Suppressor macrophage (primary cell): ENCODE measurements at places on chromosomes 4 and X.

DNA sequence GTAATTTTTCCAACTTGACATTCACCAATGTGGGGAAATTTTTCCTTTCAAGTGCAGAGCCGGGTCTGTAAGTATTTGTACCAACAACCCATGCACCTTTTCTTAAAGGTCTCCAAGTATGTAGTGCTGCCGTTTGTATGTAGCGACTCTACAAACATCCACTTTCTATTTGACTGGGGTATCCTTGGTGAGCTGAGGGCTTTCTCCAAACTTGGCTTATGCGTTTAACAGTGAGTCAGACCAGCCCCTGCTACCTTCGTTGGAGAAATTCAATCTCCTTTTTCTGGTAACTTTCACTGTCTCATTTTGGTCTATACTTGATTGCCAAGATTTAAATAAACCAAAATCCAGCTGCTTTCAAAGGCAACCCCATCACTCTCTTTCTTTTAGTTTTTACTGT, 34.9 kb downstream of the MGST2 start:
- no peak for DNase-seq

DNA sequence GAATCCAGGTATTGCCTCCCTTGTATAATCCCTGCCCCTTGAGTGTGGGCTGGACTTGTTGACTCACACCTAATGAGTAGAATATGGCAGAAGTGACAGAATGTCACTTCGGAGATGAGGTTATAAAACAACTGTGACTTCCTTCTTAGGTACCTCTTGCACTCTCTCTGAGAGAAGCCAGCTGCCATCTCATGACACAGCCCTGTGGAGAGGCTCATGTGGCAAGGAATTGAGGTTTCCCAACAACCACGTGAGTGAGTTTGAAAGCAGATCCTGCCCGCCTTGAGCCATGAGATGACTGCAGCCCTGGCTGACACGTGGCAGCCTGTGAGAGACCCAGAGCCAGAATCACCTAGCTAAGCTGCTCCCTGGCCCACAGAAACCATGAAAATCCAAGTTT, 13.5 kb downstream of the ASB11 start:
- DNase-seq = peak; percentile 90

DNA sequence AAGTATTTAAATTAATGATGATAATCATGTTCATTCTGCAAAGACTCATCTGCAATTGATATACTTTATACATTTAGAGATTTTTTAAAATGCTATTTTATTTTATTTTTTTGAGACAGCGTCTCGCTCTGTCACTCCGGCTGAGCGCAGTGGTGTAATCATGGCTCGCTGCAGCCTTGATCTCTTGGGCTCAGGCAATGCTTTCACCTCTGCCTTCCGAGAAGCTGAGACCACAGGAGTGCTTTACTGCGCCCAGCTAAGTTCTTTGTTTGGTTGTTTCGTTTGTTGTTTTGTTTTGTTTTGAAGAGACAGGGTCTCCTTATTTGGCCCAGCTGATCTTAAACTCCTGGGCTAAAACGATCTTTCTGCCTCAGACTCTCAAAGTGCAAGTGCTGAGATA, 1541.0 kb downstream of the PCDH7 start:
- no peak for DNase-seq

GRCh38 chr4:67035986-67036385, 509.3 kb downstream of the CENPC start:
- DNase-seq = no peak

GRCh38 chrX:23394421-23394820, 59.8 kb downstream of the PTCHD1 start:
- DNase-seq = no peak

DNA sequence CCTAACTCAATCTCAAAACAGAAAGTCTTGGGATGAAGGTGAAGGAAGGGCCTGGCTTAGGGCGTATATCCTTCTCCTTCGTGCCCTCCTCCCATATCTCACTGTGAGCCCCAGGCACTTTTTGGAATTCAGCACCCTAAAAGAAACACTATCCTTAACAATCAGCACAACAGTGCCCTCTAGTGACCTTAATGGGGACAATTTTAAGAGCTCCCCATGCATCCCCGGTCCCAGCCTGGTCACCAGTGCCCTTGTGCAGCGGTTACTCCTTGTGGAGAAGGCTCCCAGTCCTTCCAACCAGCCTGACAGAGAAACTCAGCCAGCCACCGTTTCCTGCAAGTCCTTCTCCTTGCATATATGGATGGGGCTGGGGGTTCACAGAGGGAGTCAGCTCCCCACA, 4.2 kb downstream of the PAK3 start:
- DNase-seq = peak; percentile 56

DNA sequence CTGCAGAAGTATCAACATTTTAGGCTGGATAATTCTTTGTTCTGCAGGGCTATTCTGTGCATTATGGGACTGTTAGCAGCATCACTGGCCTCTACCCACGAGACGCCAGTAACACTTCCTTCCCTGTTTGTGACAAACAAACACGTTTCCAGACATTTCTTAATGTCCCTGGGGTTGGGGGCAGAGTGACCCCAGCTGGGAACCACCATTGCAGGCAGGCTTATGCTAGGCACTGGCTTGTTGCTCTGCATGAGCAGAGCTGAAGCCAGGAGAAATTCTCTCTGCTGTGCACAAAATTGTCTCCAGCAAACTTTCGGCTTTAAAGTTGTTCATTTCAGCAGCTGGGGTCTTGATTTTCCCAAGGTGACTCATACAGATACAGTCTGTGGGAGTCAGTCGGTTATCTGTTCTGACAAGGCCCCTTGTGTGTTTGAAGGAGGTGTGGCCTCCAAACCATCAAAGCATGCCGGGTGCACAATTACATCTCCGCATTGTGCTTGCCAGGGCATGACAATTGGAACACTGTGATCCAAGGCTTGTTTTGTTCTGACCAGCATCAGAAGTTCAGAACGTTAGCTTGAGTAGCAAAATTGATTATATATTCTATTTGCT, 156.4 kb upstream of the BOD1L1 start:
- DNase-seq = peak; percentile 7

DNA sequence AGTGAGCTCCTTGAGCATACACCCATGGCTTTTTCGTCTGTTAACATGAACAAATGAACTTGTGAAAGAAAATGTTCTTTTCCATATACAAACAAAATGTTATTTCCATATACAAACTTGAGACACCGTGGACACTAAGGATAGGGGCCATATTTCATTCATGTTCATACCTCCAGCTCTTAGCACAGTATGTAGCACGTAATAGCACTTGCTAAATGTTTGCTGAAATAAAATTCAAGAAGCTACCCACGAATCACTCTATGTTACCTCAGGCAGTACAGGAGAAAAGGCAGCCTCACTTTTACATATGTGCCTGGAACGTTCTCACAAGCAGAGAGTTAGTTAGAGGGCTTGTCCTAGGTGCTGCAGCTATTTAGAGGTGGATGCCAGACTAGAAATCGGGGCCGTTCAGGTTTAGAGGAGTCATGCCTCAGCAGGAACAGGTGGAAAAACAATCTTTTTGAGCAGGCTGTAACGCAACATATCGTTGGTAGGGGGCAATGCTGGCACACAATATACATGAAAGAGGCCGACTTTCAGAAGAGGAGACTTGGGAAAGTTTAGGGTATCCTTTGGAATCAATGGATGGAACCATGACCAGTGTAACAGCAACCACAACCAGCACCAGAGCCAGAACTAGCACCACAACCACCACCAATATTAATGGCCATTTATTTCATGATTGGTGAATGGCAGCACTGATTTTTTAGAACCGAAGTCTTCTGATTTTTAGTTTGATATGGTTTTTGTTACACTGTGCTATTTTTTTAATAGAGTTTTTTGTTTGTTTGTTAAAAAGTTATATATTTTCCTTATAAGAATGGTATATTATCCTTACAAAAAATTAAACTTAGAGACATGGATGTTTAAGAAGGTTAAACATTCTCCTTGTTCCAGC, 14.8 kb upstream of the PAQR3 start:
- DNase-seq = peak; percentile 11

DNA sequence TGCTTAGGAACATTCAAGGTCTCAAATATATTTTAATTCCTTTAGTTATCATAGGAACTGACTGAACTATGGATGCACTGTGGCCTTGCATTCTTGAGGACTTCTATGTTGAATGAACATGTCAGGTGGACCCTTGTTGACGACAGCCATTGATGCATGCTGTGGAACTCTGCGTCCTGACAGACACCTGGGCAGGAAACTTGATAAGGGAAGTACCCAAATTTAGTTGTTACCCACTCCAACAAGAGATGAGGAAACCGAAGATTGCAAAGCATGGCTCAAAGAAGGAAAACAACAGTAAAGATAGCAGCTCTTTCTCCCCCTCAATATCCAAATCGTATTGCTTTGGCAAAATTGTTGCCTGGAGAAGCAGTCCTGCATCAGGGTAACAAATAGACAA, 540.0 kb upstream of the NR3C2 start:
- DNase-seq = no peak

- DNase-seq = peak; percentile 65
These were observed 14.3 kb downstream of the JCHAIN start for GRCh38 chr4:70651864-70652506.

DNA sequence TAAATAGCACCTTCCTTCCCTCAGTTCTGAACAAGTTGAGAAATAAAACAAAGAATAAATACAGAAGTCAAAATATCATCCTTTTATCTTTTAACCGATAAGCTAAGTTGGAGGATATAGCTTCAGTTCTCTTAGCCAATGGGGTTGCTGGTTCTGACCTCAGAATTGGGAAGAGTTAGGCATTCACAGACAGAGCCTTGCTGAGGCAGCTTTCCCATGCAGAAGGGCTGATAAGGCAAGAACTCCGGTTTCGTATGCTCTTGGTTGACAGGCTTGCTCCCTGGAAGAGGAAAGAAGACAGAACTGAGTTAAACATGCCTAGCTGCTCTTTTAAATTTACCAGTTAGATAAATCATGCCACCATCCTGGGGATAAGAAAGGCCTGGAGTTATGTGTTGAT, 17.6 kb downstream of the FRAS1 start:
- DNase-seq = no peak

- DNase-seq = no peak
These were observed at the start of gene ERAS for GRCh38 chrX:48826135-48826875. ERAS (plus strand) TSS chrX:48826513; CDS start chrX:48829124, 2,611 bp downstream.

DNA sequence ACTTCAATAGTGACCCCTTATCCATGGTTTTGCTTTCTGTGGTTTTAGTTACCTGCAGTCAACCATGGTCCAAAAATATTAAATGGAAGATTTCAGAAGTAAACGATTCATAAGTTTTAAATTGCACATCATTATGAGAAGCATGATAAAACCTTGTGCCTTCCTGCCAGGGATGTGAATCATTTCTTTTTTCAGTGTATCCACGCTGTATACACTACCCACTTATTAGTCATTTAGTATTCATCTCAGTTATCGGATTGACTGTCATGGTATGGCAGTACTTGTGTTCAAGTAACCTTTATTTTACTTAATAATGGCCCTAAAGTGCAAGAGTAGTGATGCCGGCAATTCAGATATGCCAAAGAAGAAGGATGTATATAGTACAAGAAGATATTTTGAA, 37.7 kb upstream of the TASL start:
- peak; percentile 62 for DNase-seq

DNA sequence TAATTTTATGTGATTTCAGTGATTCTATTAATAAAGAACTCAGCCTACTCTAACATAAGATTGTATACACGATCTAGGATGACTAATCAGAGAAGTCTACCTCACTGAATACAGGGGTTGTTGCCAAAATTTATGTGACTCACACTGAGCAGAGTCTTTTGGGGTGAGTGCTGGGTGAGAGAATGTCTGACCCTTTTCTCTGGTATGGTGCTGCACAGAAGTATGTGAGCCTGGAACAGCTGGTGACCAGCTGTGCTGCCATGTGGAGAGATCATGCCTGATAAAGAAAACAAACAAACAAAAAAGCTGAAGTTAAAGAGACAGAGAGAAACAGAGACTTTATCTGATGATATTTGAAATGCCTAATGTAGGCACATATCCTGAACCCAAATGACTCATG, 618.1 kb upstream of the GRIA3 start:
- no peak for DNase-seq

DNA sequence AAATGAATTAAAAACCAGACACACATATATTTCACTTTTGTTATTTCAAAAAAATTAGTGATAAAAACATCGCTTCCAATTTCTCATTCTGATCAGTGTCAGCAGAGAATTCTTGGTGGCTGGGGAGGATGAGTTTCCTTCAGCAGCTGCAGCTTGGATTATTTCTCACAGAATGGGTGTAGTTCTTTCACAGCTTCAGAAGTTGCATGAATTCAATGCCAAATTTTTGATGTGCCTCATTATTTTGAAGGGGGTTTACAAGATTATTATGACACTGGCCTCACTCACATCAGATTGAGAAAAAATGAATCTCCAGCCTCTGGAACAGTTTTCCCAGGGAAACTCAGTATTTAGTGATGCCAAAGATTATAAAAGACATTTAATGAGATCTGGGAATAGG, 184.9 kb upstream of the WDFY3 start:
- no peak for DNase-seq

- DNase-seq = no peak
These were observed 12.3 kb upstream of the ADH5 start for GRCh38 chr4:99100876-99101275.

GRCh38 chrX:13721371-13721770, 13.0 kb downstream of the TRAPPC2 start:
- DNase-seq = no peak

DNA sequence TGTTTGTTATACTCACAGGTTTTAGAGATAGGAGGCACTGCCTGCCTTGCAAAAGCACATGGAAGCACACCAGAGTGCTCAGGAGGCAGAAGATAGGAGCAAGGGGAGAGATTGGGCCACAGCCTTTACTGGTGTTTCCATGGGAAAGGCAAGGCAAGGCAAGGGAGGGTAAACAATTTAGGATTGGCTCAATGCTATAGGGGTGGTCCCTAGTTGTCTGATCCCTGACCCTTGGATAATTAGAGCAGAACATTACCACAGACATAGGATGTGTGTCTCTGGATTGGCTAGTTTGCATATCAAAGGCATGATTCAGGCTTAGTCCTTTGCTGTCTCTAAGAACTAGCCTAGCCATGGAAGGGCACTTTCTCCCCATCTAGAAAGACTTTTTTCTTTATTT, 36.1 kb downstream of the GRXCR1 start:
- no peak for DNase-seq

GRCh38 chr4:122577808-122578781, 42.8 kb downstream of the IL21 start:
- DNase-seq = peak; percentile 56

DNA sequence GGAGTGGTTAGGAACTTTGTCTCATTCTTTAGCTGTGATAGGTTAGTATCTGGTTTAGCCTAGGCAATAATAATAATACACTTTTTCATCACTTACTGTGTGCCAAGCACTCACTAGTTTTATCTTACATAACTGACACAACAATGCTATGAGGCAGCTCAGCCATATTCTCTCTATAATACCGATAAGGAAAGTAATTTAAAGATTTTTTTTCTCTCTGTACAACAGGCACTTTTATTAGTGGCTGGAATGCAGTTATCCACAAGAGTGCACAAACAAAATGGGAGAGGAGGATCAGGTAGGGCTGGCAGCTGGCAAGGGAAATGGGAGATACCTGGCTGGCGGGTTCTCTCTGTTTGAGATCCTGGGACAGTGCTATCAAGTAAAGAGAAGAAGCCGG, 7.6 kb downstream of the RELL1 start:
- no peak for DNase-seq

- no peak for DNase-seq
These were observed 550.5 kb upstream of the DIPK2B start for GRCh38 chrX:45751156-45751555.

GRCh38 chrX:86329174-86329573, 180.9 kb downstream of the DACH2 start:
- DNase-seq = no peak

GRCh38 chr4:169052594-169052945, 42.5 kb upstream of the CBR4 start:
- DNase-seq = no peak
